ENCODE measurements at places on chromosomes 11 and 22.

DNA sequence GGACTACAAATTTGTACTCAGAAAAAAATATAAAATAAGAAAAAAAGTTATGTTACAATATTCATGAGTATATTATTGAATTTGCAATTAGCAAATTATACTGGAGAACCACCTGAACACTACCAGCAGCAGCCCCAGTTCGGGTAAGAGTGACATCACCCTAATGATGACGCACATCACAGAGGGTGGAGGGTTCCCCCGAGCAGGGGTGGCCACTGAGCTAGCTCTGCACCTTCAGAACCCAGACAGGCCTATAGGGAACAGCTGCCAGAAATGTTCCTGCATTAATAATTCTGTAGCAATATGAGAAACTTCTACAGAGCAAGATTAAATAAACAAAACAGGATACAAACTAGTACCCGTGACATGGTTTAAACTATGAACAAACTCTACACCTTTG, 17.5 kb upstream of the ARAP1 start:
- no peak for DNase-seq

GRCh38 chr11:118522571-118523072, 4.7 kb upstream of the TTC36 start:
- DNase-seq: no peak

GRCh38 chr11:117663821-117664220, 133.2 kb downstream of the DSCAML1 start:
- no peak for DNase-seq

GRCh38 chr11:69894181-69894611, 75.0 kb upstream of the FGF3 start:
- DNase-seq: no peak

DNA sequence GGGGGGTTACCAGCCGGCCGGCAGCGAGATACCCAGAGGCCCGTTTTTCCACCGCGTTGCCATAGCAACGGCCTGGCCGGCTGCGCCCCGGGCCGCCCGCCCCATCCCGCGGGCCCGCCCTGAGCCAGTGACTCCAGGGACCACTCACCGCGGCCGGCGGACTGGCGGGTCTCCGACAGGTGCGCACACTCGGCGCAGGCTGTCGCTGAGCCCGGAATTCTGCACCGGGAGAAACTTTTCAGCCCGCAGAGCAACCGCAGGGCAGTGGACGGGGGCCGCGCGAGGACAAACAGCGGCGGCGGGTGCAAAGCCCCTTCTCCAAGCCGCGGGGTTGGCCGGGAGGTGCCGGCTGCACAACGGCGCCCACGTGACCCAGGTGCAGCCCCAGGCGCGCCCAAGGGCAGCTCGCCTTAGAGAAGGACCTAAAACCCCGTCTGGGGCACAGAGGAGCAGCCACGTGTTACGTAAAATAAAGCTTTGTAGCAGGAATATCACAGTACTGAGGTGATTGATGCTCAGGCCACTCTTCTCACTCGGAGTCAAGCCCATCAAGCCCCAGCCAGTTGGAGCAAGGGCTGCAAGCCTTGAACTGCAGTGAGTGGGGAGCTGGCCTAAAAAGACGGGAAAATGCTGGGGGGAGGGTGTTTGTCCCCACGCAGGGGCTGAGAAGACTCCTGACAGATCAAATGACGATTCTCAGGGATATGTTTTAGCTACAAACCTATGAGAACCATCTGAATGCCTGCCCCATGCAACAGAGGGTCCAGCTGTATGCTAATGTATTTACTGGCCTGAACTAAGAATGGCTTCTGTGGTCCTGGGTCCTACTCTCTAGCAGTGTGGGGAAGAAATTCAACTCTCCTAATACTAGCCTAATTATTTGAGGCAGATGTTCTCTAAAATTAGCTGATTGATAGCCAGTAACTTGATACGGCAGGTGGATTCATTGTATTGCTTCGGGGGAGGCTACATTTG, at the start of gene STK33:
Gene STK33, minus strand, starts transcription at position 294 of the 975 bp plus-strand sequence. CDS start 119,323 bp downstream, outside the sequence.
- no peak for DNase-seq

DNA sequence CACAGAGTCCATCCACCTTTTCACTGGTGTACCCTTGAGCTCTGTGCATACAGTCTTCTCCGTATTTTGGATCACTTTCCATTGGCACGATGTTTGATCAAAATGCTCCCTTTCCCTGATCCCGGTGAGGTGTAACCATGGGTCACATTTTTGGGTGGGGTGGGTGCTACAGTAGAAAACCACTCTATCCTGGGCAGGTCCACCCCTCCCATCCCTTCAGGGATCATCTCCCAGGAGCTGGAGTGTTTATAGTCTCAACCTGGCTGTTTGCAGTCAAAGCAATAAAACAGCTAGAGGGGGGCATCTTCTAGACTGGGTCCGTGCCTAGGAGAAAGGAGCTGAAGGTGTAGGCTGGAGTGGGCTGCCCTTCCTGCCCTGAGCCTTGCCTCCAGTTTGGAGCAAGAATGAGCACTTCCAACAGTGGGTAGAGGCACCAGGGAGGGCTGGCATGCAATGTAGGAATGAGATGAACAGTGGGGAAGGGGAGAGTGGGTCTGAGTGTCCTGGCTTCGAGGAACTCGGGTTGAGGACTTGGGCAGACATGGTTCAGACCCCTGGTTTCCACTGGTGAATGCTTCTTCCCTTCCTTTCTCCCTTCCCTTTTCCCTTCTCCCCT, 38.8 kb downstream of the RNF141 start:
- DNase-seq: no peak

GRCh38 chr11:12800032-12800671, 125.9 kb downstream of the TEAD1 start:
- no peak for DNase-seq

DNA sequence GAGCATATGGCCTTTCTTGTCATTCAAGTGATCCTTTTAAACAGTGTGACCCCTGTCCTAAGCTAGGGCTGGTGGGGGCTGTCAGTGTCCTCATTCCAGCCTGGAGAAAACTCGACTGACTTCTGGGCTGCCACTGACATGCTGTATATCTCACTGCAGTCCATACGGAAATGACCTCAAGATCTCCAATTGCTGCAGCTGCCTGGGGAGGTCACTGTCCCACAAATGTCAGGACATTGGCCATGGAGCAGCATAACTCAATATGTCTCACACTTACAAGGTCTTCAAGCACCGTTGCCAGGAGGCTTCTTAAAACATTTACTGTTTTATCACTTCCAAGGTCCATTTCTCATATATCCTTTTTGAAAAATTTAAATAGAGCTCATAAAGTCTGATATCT, 27.8 kb upstream of the CSNK2A3 start:
- no peak for DNase-seq

DNA sequence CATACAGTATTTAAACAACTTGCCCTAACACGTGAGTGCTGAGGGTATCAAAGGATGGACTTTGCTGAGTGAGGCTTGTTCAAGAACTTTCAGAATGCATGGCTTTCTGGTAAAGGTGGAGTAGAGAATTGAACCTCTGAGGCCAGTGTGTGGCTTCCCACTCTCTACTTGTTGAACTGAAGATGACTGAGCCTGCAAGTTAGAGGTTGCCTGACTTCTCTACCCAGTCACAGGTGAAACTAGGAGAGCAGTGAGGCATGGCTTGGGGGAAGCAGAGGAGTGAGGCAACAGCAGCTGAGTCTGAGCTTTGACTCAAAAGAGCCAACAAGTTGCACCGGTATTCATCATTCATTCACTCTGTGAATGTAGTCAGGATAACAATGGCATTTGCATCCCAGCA, 256.4 kb upstream of the SESN3 start:
- DNase-seq: no peak

DNA sequence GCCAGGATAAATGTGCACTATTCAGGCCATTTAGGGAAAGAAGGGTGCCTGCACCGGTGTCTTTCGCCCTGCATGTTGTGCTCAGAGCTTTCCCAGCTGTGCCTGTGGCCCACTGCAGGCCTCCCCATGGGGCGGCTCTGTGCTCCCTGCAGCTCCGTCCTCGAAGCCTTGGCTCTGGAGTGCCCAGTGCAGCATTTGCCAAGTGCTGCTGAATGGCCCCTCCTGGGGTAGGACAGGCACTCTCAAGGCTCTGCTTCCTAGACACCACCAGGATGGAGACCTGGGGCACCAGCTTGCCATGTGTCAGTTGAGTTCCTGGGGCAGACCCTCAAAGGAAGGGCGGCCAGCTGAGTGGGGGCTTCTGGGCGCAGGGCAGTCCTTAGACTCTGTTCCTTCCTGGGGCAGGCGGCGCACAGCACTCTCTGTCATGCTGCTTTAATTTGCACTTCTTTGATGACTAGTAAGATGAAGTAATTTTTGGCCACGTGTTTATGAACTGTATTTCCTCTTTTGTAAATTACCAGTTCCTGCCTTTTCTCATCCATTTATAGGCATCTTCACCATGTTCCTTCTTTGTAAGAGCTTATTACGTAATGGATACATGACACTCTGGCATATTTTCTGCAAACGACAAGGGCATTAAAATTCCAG, 32.1 kb upstream of the GNB1L start:
- peak; percentile 22 for DNase-seq

- no peak for DNase-seq
Measured at GRCh38 chr11:11977206-11977938, 31.1 kb downstream of the DKK3 start.

DNA sequence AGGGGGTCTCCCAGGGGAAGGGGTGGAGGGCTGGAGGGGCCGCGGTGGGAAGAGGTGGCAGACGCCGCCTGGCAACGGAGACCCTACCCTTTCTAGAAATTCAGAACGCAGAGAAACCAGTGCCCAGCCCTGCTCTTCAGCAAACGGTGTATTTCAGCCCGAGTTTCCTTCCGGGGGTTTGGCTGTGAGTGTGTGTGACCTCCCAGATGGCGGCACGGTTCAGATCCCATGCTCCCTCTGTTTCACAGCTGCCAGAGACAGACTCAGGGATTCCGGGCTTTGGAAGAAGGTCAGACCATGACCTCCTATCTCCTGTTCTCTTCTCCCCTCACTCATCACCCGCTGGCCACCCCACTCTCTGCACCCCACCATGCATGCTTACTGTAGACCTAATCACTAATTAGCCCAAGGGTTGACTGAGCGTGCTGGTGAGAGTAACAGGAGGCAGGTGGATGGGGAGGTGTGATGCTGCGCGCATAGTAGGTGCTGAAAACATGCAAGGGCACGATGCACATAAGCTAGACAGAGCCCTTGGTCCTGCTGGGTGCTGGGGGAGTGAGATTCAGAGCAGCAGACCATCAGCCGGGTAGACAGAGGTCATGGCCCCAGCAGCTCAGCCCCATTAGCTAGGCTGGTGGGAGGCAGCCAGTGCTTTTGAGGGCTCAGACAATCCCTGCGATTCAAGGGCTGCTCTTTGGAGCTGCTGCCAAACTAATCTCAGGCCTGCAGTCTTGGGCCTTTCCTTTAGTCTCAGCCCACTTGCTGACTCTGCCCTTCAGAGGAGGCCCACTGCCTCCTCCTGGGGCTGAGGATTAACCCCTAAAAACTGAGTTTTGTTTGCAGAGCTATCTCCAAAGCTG, 256.5 kb upstream of the CADM1 start:
- DNase-seq: no peak

- DNase-seq: no peak
Measured at GRCh38 chr11:64355078-64355940, 3.7 kb upstream of the RPS6KA4 start.

DNA sequence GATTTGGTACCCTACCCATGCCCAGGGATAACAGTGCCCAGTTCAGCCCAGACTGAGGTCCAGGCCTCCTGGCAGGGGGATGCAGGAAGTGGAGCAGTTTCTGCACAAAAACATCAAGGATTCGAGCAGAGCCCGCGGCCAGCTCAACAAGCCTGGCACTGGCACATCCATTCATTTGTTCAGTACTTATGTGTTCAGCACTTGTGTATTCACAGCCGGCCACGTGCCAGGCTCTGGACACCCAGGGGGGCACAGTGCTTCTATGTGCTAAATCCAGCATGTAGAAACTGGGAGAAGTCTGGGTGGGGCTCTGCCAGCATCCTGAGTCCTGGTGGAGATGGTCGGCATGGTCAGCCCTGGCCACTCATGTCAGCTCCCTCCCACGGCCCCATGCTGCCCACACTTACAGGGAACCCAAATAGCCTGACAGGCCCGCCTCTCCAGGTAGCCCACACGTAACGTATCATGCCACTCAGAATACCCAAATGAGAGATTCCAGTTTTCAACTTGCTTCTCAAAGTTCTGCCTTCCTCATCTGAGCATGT, 28.5 kb downstream of the LINC01488 start:
- no peak for DNase-seq

- DNase-seq: no peak
Measured at GRCh38 chr11:44868021-44868420, 82.7 kb downstream of the TP53I11 start.

- no peak for DNase-seq
Measured at GRCh38 chr22:20659258-20659657, 114.7 kb upstream of the SERPIND1 start.
